ENCODE measurements at places on chromosomes 4 and X.

GRCh38 chr4:6749340-6750171, 33.0 kb upstream of the KIAA0232 start:
- no peak for DNase-seq

- DNase-seq: no peak
Measured at GRCh38 chr4:62460329-62460728, 1260.2 kb downstream of the ADGRL3 start.

DNA sequence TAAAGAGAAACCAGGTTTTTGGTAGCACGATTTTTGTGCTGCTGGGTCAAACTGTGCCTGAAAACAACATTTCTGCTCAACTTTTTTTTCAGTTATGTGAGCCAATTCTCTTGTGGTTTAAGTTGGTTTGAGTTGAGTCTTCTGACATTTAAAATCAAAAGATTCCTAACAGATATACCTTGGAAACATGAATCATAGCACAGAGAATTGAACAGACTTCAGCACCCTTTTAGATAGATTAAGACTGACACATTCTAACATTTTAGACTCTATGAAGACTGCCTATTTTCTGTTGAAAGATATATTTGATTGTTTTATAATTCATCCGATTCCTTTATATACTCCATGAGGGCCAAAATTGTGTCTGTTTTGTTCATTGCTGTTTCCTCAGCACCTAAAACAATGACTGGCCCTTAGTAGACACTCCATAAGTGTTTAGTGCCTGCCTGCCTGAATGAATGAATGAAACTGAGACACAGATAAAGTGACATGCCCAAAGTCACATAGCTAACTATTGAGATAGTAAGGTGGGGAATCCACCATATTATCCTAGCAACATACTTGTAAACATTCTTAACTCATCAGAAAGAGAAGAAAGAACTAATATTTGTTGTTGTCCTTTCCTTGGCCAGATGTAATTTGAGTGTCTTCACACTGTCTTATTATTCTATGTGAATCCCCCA, 624.0 kb downstream of the MID1IP1 start:
- no peak for DNase-seq

GRCh38 chr4:42445038-42445437, 47.8 kb downstream of the SHISA3 start:
- DNase-seq: no peak

- no peak for DNase-seq
Measured at GRCh38 chrX:18855919-18856644, 127.8 kb downstream of the PHKA2 start.

- no peak for DNase-seq
Measured at GRCh38 chrX:131854581-131854980, 168.5 kb upstream of the STK26 start.

DNA sequence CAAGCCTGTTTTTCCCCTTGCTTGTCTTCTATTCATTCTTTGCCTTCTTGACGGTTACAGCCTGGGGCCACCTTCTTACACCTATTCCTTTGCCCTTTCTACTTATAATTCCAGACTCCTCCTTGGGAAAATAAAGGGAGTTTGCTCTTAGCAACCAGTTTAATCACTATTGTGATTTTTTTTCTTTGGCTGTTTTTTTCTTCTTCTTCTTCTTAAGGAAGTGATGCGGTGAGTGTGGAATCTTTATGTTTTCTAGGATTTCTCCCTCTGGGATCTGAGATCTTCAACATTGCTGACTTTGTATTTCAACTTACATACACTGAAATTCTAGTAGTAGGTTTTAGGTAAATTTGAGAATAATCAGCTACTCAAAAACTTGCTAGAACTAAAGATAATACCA, 1.1 kb upstream of the KLHL13 start:
- DNase-seq: no peak

- DNase-seq: no peak
Measured at GRCh38 chr4:24736066-24736465, 59.3 kb upstream of the SOD3 start.

GRCh38 chr4:132709056-132709455, 440.0 kb upstream of the PCDH10 start:
- no peak for DNase-seq

GRCh38 chr4:27008679-27009078, 148.0 kb downstream of the STIM2 start:
- DNase-seq: no peak

- no peak for DNase-seq
Measured at GRCh38 chrX:93580634-93581033, 92.7 kb downstream of the NAP1L3 start.

DNA sequence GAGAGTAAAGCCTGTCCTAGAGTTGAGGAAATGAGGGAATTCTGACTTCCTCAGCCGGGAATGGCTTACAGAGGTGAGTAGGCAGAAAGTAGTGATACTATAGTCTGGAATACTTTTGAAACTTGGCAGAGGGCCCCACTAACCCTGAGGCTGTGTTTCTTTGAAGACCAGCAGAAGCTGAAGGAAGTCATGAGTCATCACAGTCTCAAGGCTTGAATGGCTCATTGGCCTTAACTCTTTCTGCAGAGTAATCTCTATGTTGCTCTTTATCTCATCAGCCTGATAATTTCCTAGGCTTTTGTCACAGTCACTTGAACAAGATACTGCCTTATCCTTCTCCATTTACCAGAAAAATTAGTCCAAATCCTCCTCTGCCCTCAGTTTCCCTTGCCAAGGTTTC, 80.8 kb downstream of the ANKRD50 start:
- no peak for DNase-seq

DNA sequence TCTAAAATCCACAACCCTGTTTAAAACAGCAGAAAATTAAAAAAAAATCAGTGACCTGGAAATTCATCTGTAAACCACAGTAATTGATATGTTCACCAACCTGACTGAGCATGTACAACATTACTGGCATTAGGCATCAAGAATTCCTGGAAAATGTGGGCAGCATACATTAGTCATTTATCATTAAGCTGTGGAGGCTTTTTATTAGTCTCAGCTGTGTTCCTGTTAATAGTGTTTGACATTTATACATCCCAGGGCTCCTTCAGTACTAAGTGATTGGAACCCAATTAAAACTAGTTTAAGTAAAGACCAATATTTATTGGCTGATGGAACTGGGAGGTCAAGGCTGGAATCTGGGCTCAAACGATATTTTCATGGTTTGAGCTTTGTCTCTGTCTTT, 227.3 kb upstream of the GIMD1 start:
- DNase-seq: no peak

GRCh38 chr4:159051245-159052071, 51.4 kb upstream of the RAPGEF2 start:
- DNase-seq: no peak

- DNase-seq: no peak
Measured at GRCh38 chr4:76611616-76612207, 176.7 kb downstream of the SHROOM3 start.

- DNase-seq: no peak
Measured at GRCh38 chr4:185764876-185765275, 47.1 kb downstream of the SORBS2 start.

GRCh38 chr4:120750152-120750525, 172.4 kb downstream of the PRDM5 start:
- no peak for DNase-seq

- no peak for DNase-seq
Measured at GRCh38 chr4:115293093-115293462, 179.7 kb upstream of the NDST4 start.

- peak; percentile 83 for DNase-seq
Measured at GRCh38 chr4:89298155-89298554, 9.4 kb downstream of the GPRIN3 start.

GRCh38 chr4:55635282-55635681, 816 bp downstream of the NMU start:
- DNase-seq: no peak

GRCh38 chrX:109352066-109352588, 129.8 kb downstream of the GUCY2F start:
- no peak for DNase-seq

DNA sequence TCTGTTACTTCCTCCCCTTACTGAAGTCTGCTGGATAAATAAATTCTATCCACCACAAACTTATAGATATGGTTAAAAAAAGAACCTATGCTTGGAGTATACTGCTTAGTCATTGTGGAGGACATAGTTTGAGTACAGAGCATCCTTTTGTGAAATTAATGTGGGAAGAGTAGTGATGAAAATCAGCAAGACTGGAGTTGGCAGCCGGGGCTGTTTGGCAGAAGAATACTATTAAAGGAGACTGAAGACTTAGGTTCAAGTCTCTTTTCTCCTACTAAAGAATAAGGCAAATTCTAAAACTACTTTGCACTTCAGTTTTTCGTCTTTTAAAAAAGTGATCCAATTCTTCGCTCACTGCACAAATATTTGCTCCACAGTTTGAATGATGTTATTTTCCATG, 326.6 kb upstream of the ATOH1 start:
- no peak for DNase-seq

- DNase-seq: peak; percentile 24
Measured at GRCh38 chrX:41178201-41178600, 93.0 kb downstream of the USP9X start.

- DNase-seq: no peak
Measured at GRCh38 chr4:32929796-32930699, 2209.9 kb downstream of the PCDH7 start.

DNA sequence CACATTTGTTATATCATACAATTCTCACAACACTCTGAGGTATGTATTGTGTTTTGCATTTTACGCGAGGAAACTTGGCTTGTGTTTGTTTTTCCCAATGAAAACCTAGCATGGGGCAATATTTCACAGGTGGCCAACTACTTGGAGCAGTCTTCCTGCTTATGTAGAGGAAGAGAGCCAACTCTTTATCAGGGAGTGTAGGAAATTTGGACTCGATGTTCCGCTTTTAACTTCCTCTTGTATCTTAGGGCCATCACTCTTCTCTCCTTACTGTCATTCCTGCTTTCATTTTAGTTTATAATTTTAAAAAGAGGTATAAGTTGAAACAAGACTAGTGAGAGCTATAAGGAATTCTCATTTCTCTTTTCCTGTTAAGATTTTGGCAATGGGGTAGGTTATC, 107.7 kb upstream of the RPS6KA3 start:
- DNase-seq: no peak

GRCh38 chrX:125295337-125295736, 24.3 kb upstream of the TEX13C start:
- no peak for DNase-seq

- no peak for DNase-seq
Measured at GRCh38 chrX:133847340-133847994, 137.9 kb downstream of the GPC3 start.

DNA sequence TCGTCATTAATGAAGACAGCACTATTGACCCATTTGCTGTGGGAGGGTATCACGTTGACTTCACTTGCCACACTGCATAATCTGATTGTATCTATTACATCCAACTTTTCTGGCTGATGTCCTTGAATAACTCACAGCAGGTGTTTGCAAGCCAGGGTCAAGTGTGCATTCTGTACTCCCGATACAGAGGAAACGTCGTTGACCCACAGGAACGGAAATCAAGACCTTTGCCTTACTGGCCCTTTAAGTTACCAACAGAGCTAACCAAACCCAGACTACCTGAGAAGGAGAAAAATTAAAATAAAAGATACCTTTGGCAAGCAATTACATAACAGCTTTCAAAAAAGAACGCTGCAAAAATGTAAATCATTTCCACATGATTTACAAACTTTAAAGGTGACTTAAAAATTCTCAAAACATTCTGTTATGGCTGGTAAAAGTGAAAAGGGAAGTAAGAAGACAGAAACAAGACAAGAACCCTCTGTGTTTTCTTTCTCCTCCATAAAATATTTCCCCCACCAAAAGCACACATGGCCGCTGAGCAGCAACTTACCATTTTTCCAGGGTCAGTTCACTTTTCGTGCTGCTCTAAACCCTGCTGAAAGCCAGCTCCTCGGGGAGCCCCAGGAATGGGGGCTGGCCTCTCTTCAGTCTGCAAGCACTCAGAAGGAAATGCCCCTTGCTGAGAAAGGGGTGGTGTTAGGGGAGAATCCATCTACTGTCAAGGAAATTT, 6.5 kb upstream of the SHISA3 start:
- DNase-seq: no peak
